Stimulated activated CD4-positive, alpha-beta T cell treated with anti-CD3 and anti-CD28 coated beads, Interleukin-1b, Interleukin-23, amount 100 ng/mL, for 48 hours (primary cell): ENCODE measurements at places on chromosomes 7 and 10.

- DNase-seq = no peak
These were observed 309.5 kb downstream of the WDR37 start for GRCh38 chr10:1365540-1366321.

GRCh38 chr10:110797416-110797815 is 74.3 kb upstream of the PDCD4 start:
- no peak for DNase-seq

GRCh38 chr7:151961536-151961935 is 5.3 kb downstream of the GALNTL5 start:
- DNase-seq = no peak

GRCh38 chr7:140447841-140448240 is 31.5 kb downstream of the MKRN1 start:
- no peak for DNase-seq

GRCh38 chr10:131979336-131979735 is 2.4 kb downstream of the BNIP3 start:
- no peak for DNase-seq

GRCh38 chr7:19117091-19117869 is at the start of gene TWIST1:
TWIST1 (minus strand) TSS chr7:19117636; CDS start chr7:19117321, 315 bp downstream.
- DNase-seq = no peak

- DNase-seq = no peak
These were observed 33.2 kb downstream of the TMEM120A start for GRCh38 chr7:75961218-75961617.

GRCh38 chr7:37265006-37265405 is 183.7 kb downstream of the ELMO1 start:
- no peak for DNase-seq

DNA sequence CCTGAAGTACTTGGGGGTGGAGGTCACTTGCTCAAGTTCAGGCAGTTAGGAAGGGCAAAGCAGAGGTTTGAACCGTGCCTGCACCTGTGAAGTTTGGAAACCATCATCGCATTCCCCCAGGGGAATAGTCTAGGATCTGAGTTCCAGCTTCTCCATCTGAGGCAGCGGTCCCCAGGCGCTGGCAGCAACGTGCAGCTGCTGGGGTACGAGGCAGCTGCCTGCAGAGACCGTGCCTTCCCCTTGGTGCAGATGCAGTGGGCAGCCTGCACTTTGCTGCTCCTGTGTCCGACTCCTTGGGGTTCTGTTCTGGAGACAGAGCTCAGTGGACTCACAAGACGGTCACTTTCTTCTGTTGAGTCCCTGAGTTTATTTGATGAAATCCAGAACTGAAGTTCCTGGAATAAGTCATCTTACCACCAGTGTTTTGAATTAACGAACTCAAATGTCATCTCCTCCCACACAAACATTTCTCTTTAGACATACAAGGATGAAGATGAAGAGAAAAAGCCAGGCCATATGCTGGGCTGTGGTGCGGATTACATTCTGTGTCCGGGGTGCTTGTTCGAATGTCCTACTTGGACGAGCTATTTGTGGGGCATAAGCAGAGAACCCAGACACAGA is 19.9 kb upstream of the GIMAP8 start:
- DNase-seq = no peak

- DNase-seq = peak; percentile 14
These were observed 135.8 kb downstream of the CAMK1D start for GRCh38 chr10:12484941-12485805.

GRCh38 chr10:109853921-109854320 is 69.4 kb downstream of the XPNPEP1 start:
- no peak for DNase-seq

DNA sequence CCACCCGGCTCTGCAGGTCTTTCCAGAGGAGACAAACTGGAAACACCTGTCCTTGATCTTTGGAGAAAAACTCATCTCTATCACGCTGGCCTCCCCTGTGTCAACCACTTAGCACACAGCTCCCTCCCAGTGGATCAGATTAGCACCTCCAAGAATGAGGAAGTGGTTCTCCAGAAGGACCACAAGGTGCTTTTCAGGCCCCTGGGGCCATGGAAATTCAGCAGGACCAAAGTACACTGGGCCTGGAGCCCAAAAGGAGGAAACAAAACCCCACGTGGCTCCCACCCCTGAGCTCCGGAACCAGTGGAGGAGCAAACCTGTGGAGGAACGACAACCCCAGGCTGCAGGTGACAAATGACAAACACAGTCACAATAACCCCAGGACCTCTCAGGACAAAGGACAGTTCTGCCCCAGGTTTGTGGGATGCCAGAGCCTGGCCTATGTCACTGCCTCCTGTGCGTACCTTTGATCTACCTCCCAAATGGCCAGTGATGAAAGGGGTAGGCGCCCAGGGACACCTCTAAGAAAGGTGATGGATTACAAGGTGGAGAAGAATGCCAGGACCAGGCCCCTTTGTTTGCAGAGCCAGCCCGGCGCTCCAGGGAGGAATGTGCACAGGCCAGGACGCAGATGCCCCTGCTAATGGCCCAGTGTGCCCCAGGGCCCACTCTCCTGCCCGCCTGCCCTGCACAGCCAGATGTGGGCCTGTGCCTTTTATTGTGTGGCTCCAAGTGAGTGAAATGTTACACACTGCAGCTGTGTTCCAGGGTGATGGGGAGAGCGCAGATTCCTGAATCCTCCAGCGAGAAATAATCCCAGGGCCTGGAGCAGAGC is 5.7 kb downstream of the TNS3 start:
- no peak for DNase-seq

- no peak for DNase-seq
These were observed 97.7 kb downstream of the NRCAM start for GRCh38 chr7:108358553-108358952.

DNA sequence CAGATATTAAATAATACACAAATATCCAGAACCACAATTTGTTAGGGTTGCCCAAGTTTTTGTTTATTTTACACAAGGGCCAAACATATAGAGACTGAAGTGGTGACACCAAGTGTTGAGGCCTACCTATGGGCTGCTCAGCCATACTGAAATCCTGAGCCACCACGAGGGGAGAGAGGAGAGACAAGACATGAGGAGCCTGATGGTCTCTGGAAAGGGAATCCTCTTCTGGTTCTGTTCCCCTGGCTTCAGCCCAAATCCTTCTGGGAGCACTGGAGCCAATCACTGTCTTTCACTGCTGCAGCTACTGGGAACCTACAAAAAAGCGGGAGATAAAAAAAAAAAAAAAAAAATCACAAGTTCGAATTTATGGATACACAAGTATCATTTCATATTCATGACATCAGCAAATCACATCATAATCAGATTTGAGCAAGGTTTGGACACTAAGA is 1.9 kb downstream of the SKIDA1 start:
- DNase-seq = no peak

GRCh38 chr7:33185786-33186185 is 56.4 kb downstream of the BBS9 start:
- DNase-seq = no peak

GRCh38 chr10:11437391-11438142 is 173.9 kb downstream of the USP6NL start:
- no peak for DNase-seq

- DNase-seq = peak; percentile 66
These were observed 23.9 kb downstream of the NRF1 start for GRCh38 chr7:129635300-129636029.

DNA sequence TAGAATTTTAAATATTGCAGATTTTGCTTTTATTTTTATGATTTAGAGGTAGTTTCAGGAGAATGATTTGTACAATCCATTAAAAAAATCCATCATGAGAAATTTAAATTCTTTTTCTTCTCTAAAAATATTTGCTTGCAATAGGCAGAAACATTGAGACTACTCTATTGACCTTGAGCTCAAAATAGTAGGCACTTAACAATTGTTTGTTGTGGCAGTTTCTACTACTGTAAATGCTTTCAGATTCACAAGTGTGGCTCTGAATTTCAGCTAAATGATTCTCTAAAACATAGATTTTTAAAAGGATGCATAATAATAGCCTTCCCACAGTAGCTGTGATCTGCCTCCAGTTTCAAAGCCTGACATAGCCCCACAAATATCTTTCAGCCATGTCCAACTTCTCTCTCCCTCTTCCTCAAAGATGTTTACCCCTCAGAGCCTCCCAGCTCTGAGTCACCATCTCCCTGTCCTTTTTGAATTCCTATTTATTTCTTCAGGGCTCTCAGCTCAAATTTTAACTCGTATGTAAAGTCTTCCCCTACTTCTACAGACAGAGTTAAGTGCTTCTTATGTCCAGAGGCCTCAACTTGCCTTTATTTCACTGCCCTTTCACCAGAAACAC is 160.5 kb downstream of the AOAH start:
- no peak for DNase-seq

DNA sequence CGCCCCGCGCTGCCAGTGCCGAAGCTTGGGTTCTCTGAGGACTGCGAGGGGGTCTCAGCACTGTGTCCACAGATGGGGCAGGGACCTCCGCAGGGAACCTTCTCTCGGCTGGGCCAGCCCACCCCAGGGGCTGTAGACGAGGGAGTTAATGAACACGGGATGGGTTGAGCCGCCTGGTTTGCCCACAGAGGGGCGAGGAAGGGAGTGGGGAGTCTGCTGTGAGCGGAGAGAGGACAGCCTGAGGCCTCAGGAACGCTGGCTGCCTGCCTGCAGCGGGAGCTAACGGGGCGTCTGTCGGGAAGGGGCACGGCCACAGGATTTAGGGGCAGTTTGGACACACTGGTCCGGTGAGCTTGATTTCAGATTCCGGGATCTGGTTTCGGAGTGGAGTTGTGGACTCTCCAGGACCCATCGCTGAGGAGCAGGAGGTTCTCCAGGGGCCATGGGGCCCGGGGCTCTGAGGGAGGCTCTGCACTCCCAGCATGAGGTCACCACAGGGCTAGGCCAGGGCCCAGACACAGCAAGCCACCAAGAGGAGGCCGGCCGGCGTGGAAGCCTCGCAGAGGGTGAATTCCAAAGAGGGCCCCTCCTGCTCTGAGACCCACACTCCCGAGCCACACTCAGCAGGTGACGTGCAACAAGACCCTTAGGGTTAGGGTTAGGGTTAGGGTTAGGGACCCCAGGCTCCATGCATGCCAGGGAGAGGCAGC is 19.0 kb upstream of the FAM20C start:
- no peak for DNase-seq

- DNase-seq = no peak
These were observed 219.0 kb downstream of the ADRA2A start for GRCh38 chr10:111295788-111296187.

GRCh38 chr10:110696436-110696835 is 52.3 kb downstream of the RBM20 start:
- no peak for DNase-seq

DNA sequence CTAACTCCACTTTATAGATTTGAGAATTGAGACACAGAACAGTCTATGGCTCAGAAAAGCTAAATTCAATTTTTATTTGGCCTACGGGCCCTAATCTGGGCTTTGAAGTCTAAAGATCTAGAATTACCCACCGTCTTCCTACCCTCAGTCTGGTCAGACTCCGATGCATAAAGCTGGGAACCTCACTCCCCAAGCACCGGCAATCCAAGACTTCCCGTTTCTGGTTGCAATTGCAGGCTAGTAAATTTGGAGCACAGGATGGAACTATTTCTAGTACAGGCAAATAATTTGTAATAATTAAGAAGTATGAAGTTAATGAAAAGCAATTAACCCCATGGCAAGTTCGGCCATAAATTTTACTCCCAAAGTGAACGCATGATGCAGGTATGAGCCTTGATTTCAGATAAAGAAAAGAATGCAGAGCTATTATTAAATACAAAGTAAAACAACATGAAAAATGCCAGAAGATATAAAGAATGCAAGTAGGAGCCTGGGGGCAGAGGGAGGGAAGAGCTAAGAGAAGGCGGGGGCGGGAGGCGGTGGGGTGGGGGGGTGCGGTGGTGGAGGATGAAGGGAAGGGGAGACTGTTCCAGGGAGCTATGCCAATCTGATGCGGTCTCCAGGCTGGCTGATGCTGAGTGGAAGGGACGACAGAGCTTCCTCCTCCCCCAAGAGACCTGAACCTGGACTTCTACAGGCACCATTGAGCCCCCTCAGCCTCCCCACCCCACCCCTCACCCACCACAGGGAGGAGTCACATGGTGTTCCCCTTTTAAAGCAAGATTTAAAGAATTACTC is 45.1 kb downstream of the BPGM start:
- DNase-seq = no peak

DNA sequence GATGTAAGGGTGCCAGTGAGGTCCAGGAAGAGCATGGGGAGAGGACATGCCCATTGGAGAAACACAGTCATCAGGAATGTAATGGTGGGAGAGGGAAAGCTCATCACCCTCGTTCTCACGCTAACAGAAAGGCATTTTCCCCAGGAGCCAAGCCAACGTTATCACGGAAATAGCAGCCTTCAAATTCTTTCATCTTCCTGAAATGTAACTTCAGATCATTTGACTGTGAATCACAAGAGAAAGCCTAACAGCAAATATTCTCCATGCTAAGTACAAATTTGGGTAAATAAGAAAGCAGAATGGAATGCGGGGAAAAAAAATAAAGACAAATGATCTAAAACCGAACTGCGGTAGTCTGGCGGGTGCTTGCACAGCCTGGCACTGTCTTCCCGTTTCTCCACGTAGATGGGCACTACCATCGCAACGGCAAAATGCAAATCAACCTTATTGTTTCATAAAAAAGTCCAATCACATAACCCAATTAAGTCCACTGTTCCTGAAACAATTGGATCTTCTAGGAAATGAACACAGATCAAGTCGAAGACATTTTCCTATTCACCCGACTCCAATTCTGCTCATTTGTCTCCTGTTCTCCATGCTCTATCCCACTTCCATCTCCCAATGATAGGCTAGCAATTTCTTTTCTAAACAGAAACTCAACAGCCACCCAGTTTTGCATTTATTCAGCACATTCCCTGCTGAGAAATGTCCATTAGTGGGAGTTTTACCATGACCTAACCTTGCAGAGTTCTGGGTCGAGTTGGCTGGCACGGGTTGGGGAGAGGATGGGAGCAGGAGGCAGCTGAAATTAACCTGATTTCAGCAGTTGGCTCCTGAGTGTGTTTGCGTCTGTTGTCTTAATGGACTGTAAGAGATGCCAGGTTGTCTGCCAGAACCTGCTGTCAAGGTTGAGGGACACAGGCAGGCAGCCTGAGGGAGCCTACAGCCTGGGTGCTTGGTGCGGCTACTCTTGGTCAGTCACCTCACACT is 74.6 kb upstream of the FRMD4A start:
- no peak for DNase-seq

- no peak for DNase-seq
These were observed 20.7 kb downstream of the STN1 start for GRCh38 chr10:103897241-103897774.

GRCh38 chr10:86658261-86658741 is 4.0 kb downstream of the OPN4 start:
- no peak for DNase-seq
